ENCODE measurements at places on chromosomes 6 and 20.

DNA sequence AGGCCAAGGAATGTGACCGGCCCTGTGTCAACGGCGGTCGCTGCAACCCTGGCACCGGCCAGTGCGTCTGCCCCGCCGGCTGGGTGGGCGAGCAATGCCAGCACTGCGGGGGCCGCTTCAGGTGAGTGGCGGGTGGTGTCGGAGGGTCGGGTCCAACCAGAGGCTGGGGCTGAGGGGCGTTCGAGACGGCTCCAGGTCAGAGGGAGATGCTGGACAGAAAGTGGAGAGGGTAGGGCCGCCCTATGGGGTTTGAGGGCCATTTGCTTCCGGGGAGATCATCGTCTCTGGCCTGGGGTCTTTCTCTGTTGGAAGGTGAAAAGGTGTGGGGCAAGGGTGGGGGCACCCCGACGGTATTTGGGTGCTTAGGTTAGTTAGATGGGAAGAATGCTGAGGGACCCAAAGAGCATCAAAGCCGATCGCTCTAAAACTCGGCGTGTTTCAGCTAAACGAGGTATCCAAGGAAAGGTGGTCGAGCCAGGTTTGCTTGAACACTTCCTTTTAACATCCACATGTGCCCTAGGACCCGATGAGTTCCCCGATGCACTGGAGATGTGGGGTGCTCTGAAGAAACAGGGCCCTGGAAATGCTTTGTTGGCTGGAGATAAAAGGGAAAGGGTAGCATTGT lies 691 bp downstream of the ATRN start:
- peak overlapping the region; percentile 93 for H3K4me3 ChIP-seq
- peaks cover 7% of the 10 kb centered on the region for H3K27me3 ChIP-seq
- H3K27ac ChIP-seq = peak overlapping the region; percentile 23
- peaks cover 29% of the 10 kb centered on the region for H3K4me1 ChIP-seq
- DNase-seq = no peak
- no peaks in the 10 kb centered on the region for H3K36me3 ChIP-seq

- no peak overlapping the region for H3K27ac ChIP-seq
- H3K4me1 ChIP-seq = no peaks in the 10 kb centered on the region
- H3K27me3 ChIP-seq = peaks cover 15% of the 10 kb centered on the region
- no peak for DNase-seq
Measured at GRCh38 chr6:157689875-157690274, 133.2 kb upstream of the SNX9 start.

DNA sequence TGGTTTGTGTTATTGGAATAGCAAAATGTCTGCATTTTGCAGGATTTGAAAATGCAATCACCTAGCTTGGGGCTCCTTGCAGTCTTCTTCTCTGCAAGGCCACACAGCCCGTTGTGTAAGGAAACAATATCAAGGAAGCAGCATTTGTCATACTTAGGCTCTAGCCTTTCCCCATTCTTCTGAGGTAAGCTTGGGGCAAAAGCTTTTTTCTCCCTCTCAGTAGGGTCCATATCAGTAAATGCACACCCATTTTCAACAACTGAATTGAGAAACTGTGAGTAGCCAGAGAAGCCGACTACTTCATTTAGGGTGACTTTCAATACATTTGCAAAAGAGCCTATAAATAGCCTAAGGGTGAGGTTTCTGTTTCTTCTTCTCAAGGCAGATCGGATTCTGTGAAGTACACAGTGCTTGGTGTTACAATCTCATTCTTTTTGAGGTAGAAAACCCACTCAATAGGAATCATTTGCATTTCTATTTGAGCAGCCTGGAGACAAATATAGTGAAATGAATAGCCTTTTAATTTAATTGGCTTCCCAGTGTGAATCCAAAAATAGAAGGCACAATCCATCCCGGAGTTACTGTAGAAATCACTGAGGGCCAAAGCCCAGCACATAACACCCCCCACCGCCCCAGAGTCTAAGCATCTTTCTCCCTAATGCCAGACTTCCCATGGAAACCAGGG lies 61.8 kb downstream of the BTBD3 start:
- H3K27ac ChIP-seq = no peak overlapping the region
- DNase-seq = no peak
- no peaks in the 10 kb centered on the region for H3K36me3 ChIP-seq
- H3K4me3 ChIP-seq = no peak overlapping the region
- no peaks in the 10 kb centered on the region for H3K27me3 ChIP-seq

DNA sequence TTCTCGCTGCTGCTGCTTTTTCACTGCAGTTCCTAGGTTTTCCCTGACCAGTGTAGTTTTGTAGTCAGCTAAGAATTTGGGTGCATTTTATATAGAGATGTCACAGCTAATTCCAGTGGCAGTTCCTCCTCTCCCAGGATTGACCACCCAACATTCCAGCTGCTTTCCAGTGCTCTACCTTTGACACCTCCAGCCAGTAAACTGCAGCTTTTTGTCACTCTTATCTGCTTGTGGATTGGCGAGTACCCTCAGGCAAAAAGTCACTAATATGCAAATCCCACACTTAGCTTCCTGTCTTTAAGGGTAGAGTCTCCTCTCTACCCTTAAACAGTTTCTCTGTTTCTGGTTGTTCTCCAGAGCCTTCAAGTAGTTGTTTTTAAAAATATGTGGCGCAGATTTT lies 146.9 kb upstream of the KCNG1 start:
- H3K4me3 ChIP-seq = no peak overlapping the region
- peaks cover 5% of the 10 kb centered on the region for H3K27me3 ChIP-seq
- H3K4me1 ChIP-seq = no peaks in the 10 kb centered on the region
- no peak overlapping the region for H3K27ac ChIP-seq

DNA sequence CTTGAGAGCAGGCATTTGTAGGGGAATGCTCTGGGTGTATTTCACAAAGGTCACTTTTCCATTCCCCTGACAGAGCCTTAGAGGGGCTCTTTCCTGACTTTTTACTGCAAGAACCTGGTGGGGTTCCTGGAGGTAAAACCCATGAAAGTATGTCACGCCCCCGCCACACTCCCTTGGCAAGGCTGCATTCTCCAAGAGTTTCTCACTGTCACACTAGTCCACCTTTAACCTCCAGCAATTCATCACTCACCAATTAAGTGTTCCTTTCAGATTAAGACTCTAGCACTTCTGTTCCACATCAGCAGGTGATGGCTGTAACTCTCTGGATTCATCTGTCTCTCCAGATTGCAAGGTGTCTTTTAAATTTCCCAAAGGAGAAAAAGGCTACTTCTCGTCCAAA lies 32.7 kb upstream of the NKX2-4 start:
- no peaks in the 10 kb centered on the region for H3K36me3 ChIP-seq
- H3K27me3 ChIP-seq = peaks cover 18% of the 10 kb centered on the region
- no peak overlapping the region for H3K4me3 ChIP-seq
- no peak overlapping the region for H3K27ac ChIP-seq

GRCh38 chr6:92459606-92460005 lies 959.8 kb downstream of the EPHA7 start:
- no peak overlapping the region for H3K4me3 ChIP-seq
- no peaks in the 10 kb centered on the region for H3K36me3 ChIP-seq
- no peak overlapping the region for H3K27ac ChIP-seq
- no peaks in the 10 kb centered on the region for H3K4me1 ChIP-seq
- H3K27me3 ChIP-seq = no peaks in the 10 kb centered on the region

GRCh38 chr6:27684264-27685211 lies 211.6 kb upstream of the ZNF184 start:
- no peak overlapping the region for H3K27ac ChIP-seq
- H3K36me3 ChIP-seq = peaks cover 7% of the 10 kb centered on the region
- H3K4me3 ChIP-seq = no peak overlapping the region
- DNase-seq = peak; percentile 57
- peaks cover 35% of the 10 kb centered on the region for H3K27me3 ChIP-seq
- H3K4me1 ChIP-seq = peaks cover 26% of the 10 kb centered on the region

DNA sequence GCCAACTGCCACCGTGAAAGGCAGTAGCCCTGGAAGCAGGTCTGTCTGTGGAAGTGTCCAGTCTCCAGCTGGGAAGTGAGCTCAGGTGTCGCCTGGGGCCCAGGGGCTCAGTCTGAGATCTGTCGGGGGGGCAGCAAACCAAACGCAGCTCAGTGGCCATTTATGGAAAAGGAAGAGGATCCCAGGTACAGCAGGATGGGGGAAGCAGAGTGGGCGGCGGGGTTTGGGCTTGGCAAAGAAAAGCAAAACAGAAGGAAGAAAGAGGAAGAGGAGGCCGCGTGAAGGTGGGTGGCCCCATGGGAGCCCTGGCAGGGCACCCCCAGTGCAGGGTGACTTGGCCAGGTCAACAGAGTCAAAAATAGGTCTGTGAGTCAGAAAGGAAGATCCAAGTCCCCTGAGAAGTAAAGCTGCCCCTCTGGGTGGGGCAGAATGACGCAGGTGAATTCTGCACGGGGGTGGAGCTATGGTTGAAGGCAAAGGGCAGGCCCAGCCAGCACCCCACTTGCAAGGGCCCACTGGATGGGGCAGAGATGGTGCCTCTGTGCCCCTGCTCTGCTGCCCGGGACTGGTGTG lies 5.3 kb downstream of the PXDC1 start:
- peaks cover 6% of the 10 kb centered on the region for H3K4me1 ChIP-seq
- H3K27ac ChIP-seq = no peak overlapping the region
- DNase-seq = no peak
- H3K27me3 ChIP-seq = peaks cover 43% of the 10 kb centered on the region

DNA sequence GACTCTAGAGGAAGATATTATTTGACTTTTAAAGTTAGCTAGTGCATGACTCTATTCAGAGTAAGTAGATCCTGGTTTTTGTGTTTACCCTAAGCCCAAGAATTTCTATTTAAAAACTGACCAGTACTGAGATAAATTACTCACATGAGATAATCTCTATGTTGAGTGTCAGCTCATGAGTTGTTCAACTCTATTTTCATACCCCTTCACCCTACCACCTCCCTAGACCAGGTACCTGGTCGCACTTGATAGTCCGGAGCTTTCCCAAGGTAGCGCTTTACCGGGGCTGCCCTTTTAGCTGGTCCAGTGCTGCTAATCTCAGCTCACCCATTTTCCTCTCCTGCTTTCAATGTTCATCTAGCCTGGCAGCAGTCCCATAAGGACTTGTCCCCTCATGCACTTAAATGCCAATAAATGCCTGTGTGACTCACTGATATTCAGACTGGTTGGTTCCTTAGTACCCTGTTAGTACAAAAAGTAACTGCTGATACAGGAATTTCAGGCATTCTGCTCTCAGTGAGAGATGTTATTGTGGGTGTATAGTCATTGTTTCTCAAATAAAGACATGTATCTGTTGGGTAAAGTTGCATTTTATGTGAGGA lies 503.9 kb downstream of the ADGRB3 start:
- H3K27ac ChIP-seq = no peak overlapping the region
- H3K36me3 ChIP-seq = no peaks in the 10 kb centered on the region
- H3K4me3 ChIP-seq = no peak overlapping the region
- no peaks in the 10 kb centered on the region for H3K27me3 ChIP-seq
- no peaks in the 10 kb centered on the region for H3K4me1 ChIP-seq

GRCh38 chr6:100420711-100421110 lies 44.0 kb downstream of the SIM1 start:
- H3K27ac ChIP-seq = no peak overlapping the region
- no peaks in the 10 kb centered on the region for H3K4me1 ChIP-seq
- H3K4me3 ChIP-seq = no peak overlapping the region
- DNase-seq = no peak
- H3K27me3 ChIP-seq = peaks cover 19% of the 10 kb centered on the region

DNA sequence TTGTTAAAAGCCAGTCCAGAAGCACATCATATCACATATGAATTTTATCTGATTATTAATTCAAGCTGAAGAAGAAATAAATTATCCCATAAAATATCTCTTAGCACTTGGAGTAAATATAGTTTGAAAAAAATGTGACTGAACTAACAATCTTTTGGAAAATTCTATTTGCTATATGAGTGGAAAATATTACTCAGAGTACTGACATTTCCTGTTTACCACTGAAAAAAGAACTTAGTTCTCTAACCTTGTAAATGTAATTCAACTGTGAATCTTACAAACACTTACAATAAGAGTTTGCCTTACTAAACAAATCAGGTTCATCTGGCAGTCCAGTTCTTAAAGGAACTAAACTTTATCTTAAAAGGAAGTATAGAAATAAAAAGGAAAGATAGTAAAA lies 44.2 kb downstream of the MOXD1 start:
- no peak overlapping the region for H3K4me3 ChIP-seq
- no peaks in the 10 kb centered on the region for H3K36me3 ChIP-seq
- no peak overlapping the region for H3K27ac ChIP-seq
- peaks cover 20% of the 10 kb centered on the region for H3K27me3 ChIP-seq
- peaks cover 9% of the 10 kb centered on the region for H3K4me1 ChIP-seq

DNA sequence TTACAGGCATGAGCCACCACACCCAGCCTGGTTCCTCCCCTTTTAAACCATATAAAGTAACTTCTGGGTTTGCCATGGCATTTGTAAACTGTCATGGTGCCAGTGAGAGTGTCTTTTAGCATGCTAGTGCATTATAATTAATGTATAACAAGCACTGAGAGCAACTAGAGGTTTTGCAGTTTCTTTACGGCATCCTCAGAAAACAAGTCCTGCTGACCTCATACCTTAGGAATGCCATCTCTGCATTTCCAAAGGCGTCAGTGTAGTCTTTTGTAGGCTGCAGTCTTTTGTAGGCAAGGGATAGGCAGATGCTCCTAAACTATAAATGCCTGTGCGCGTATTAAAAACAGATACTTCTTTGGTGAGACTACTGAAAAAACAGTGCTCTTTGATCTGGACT lies 75.0 kb upstream of the EZR start:
- H3K27ac ChIP-seq = no peak overlapping the region
- H3K4me3 ChIP-seq = no peak overlapping the region

- no peaks in the 10 kb centered on the region for H3K36me3 ChIP-seq
- H3K4me3 ChIP-seq = no peak overlapping the region
- no peak overlapping the region for H3K27ac ChIP-seq
- no peaks in the 10 kb centered on the region for H3K27me3 ChIP-seq
Measured at GRCh38 chr6:37731888-37732287, 34.2 kb upstream of the MDGA1 start.

GRCh38 chr20:44702776-44703175 lies 12.4 kb upstream of the CCN5 start:
- no peaks in the 10 kb centered on the region for H3K36me3 ChIP-seq
- no peak for DNase-seq
- no peak overlapping the region for H3K27ac ChIP-seq
- no peaks in the 10 kb centered on the region for H3K27me3 ChIP-seq
- no peak overlapping the region for H3K4me3 ChIP-seq

DNA sequence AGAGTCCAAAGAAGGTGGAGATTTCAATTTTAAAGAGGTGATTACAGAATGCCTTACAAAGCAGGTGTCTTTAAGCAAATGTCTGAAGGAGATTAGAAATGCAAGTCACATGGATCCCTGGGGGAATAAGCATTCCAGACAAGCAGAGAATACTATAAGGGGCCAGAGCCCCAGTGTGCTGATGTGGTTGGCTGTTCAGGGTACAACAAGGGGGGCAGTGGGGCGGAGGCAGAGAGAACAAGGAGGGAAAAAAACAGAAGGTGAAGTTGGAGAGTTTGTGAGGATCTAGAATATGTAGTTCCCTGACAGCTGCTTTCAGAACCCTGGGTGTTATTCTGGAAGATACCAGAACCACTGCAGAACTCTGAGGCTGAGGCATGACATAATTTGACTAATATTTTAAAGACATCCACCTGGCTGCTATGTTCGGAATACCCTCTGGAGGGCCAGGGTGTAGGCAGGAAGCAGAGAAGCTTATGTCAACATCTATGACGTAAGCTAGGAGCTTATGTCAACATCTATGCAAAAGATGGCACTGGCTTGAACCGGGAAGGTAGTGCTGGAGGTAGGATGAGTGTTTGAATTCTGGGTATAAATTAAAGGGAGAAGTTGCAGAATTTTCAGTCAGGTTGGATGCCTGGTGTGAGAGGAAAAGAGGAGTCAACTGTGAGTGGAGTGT lies 276.3 kb upstream of the AGPAT4 start:
- H3K36me3 ChIP-seq = no peaks in the 10 kb centered on the region
- DNase-seq = no peak
- no peak overlapping the region for H3K27ac ChIP-seq
- no peaks in the 10 kb centered on the region for H3K4me1 ChIP-seq
- no peak overlapping the region for H3K4me3 ChIP-seq
